Stimulated activated naive CD8-positive, alpha-beta T cell treated with anti-CD3 and anti-CD28 coated beads, Interleukin-15, amount 100 ng/mL, for 72 hours (primary cell): ENCODE measurements at places on chromosomes 1 and 21.

- DNase-seq = no peak
These were observed 12.4 kb downstream of the LEPR start for GRCh38 chr1:65432918-65433317.

- DNase-seq = no peak
These were observed 764.6 kb downstream of the LTN1 start for GRCh38 chr21:28227881-28228635.

DNA sequence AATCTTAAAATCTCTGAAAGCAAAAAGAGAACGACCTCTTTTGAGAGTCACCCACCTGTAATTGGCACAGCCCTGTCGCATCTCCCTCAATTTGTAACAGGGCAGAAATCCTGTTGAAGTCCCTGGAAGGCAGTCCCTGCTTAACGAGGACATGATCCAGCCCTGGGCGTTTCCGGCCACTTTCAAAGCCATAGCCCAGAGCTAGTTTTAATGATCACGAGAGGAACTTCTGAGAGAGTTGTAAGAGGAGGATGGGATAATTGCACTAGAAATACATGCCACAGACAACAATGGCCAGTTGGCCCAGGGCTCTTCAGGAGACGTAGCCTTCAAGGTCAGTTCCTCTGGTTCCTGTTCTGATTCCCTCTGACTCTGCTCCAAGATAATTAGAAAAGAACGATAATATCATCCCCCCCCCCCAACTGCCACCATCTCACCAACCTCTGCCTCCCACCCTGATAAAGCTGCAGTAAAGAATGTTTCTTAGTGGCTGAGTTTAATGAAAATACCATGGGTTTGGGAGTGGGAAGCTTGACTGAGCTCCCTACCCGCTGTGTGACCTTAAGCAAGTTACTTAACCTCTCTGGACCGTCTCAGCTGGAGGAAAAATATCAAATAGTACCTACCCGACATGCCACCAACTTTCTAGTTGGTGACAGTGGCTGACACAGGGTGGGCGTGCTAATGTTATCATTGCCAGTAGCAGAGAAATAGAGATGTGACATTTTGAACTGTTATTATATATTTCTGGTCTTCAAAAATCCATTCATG is 140.0 kb downstream of the OMA1 start:
- DNase-seq = no peak

- DNase-seq = no peak
These were observed 5.8 kb upstream of the SRP9 start for GRCh38 chr1:225771661-225772322.

DNA sequence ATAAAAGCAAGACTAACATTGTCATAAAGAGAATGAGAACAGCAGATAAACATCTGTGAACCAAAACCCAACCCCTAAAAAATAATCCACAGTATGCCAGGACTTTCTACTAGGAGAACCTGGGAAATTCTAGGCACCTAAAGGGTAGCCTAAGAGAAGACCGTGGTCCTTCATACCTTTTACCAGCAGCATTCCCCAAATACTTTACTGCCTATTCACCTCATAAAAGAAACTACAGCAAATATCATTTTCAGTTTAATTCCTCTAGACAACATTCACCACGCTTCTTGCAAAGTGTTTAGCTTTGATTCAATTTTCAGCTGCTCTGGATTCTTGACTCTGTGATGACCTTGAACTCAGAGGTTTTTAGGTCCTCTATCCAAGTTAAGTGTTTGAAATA is 1180.7 kb upstream of the B3GALT2 start:
- DNase-seq = no peak

DNA sequence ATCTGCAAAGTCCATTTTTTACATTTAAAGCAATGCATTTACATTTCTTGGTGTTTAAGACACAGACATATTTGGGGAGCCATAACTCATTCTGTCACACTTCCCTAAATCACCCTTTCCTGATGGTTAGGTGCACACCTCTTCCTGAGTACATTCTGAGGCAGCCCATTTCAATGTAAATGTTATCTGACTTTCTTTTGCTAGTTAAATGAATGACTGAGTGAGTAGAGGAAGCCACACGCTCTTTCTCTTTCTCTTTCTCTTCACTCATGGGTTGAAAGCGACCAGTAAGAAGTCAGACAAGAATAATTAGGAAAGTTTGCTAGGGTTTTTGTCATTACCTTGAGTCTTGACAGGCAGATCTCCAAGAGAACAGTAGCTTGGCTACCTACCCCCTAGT is 143.1 kb downstream of the S1PR1 start:
- no peak for DNase-seq

GRCh38 chr1:220521778-220522177 is 6.2 kb upstream of the MARK1 start:
- DNase-seq = no peak

DNA sequence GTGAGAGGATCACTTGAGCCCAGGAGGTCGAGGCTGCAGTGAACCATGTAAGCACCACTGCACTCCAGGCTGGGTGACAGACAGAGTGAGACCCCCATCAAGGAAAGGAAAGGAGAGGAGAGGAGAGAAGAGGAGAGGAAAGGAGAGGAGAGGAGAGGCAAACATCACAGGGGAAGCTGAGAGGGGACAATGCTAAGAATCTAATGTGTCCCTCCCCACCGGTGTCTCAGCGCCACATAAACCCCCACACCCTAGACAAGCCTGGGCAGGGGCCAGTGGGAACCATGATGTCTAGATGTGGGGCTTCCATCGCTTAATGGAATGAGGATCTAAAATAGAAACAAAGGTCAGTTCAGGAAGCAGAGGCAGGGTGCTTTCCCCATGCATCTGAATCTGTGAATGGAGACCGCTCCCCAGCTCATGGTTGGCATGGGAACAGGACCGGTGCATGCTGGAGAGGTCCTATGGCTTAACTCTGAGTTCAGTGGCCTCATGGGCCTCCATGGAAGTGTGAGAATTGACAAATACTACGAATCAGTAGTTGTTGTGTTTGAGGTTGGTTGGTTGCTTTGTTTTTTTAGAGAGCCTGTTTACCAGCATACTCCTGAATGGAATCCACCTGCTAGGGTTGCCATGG is 16.3 kb upstream of the LAPTM5 start:
- DNase-seq = no peak

DNA sequence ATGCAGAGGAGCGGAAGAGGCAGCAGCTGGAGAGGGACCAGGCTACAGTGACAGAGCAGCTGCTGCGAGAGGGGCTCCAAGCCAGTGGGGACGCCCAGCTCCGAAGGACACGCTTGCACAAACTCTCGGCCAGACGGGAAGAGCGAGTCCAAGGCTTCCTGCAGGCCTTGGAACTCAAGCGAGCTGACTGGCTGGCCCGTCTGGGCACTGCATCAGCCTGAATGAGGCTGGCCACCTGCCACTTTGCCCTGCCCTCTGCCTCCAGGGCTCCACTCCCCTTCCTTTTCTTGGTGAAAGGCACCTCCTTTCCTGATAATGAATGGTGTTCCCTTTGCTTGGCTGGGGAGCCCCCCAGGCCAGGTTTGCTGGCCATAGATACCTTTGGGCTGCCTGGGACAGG is 3.3 kb upstream of the HMGN2 start:
- no peak for DNase-seq

- DNase-seq = no peak
These were observed 6.0 kb downstream of the IFFO2 start for GRCh38 chr1:18950401-18951026.

GRCh38 chr1:230509281-230509977 is 83.3 kb upstream of the PGBD5 start:
- DNase-seq = no peak

DNA sequence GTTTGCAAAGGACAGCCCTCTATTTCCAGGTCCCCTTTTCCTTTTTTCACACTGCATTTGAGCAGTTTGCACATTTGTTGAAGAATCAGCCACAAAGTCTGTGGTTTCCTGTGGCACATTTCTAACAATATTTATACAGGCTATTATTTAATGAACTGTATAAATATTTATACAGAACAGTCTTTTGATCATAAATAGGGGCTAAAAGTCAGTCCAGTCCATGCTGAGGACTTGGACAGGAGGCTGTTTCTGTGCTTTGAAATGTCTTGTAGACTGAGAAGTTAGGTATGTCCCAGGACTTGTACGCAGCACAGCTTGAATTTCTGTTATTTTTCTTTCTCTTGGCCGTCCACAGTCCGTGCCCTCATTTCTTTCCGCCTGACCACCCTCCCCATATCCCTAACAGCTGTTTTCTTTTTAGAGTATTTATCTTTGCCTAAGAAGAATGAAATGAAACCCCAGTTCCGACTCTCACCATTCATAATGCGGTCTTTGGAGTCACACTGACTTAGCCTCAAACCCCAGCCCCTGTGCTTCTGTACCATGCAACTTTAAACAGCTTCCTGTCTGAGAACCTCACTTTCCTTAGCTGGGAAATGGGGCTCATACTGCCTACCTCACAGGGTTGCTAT is 19.7 kb downstream of the FGGY start:
- DNase-seq = no peak

GRCh38 chr1:197247465-197247864 is 20.6 kb upstream of the CRB1 start:
- no peak for DNase-seq

DNA sequence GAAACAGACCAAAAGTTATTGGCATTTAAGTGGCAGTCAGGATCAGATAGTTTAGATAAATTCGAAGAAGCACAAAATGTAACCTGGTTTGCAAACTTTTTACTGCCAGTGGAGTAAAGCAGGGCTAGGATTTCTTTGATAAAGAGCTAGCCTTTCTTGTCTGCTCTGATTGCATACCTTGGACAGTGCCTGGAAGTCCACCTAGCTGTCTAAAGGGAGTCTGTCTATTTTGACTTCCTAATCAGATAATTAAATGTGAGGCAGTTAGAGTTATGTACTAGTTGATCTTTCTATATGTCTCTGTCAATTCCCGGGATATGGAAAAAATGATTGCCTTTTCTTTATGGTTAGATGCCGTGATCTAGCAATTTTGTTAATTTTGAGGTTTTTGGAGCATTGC is 4.1 kb downstream of the GPSM2 start:
- DNase-seq = no peak

- DNase-seq = peak; percentile 86
These were observed 23.6 kb downstream of the ATP2B4 start for GRCh38 chr1:203649999-203650836.

DNA sequence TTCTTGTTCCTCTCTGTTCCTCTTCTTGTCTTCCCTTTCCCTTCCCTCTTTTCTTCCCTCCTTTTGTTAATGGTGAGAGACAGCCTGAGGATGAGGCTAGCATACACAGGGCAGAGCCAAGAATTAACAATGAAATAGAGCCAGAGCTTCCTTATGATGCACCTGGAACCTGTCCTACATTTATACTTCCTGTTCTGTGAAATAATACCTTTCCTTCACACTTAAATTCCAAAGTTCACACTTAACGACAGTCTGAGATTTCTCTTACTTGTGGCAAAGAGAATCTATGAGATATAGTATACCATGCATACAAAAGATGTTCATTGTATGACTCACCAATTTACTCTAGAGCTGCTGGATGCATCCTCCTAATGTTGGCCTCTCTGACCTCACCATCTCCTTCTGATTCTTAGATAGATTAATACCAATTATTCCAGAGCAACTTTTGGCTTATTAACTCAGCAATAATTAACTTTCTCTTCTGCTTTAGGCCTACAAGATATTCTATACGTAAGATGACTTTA is 30.8 kb upstream of the TSNAX start:
- DNase-seq = no peak

GRCh38 chr1:37237948-37238347 is 203.6 kb upstream of the GRIK3 start:
- no peak for DNase-seq
